ENCODE measurements at places on chromosomes 4 and X. TPM values are rescaled to one million over a fixed set of nuclear protein-coding genes. Genes with fewer than 3 reads are reported as not detected.

GRCh38 chrX:39416547-39417260, 615.4 kb downstream of the MID1IP1 start:
- no peak overlapping the region for H3K4me3 ChIP-seq
- no peak overlapping the region for H3K27ac ChIP-seq
- H3K27me3 ChIP-seq: no peaks in the 10 kb centered on the region
- H3K4me1 ChIP-seq: no peaks in the 10 kb centered on the region
- DNase-seq: no peak

Gene TKTL2
- not detected for polyA plus RNA-seq

- no peak within 1 kb of the TSS for H3K27ac ChIP-seq
- H3K4me1 ChIP-seq: peaks cover 8% of the 10 kb centered on the region
- H3K36me3 ChIP-seq: no peaks in the 10 kb centered on the region
- no peaks in the 10 kb centered on the region for H3K27me3 ChIP-seq
- peak within 1 kb of the TSS; percentile 58 for H3K4me3 ChIP-seq
- peak; percentile 95 for DNase-seq
Observed at GRCh38 chr4:169757575-169758184, at the start of gene HPF1. Gene HPF1, minus strand, starts transcription at chr4:169757944. Its CDS starts 67 bp downstream, at chr4:169757877.

GRCh38 chrX:112008724-112009123, 73.9 kb downstream of the TRPC5 start:
- no peak for DNase-seq
- no peaks in the 10 kb centered on the region for H3K36me3 ChIP-seq
- no peak overlapping the region for H3K27ac ChIP-seq
- no peaks in the 10 kb centered on the region for H3K4me1 ChIP-seq
- peaks cover 2% of the 10 kb centered on the region for H3K27me3 ChIP-seq

Gene CENPVL1
- polyA plus RNA-seq: not detected

GRCh38 chr4:61400439-61401038, 200.4 kb downstream of the ADGRL3 start:
- no peaks in the 10 kb centered on the region for H3K27me3 ChIP-seq
- H3K4me1 ChIP-seq: no peaks in the 10 kb centered on the region
- H3K36me3 ChIP-seq: no peaks in the 10 kb centered on the region
- no peak overlapping the region for H3K27ac ChIP-seq
- H3K4me3 ChIP-seq: no peak overlapping the region

DNA sequence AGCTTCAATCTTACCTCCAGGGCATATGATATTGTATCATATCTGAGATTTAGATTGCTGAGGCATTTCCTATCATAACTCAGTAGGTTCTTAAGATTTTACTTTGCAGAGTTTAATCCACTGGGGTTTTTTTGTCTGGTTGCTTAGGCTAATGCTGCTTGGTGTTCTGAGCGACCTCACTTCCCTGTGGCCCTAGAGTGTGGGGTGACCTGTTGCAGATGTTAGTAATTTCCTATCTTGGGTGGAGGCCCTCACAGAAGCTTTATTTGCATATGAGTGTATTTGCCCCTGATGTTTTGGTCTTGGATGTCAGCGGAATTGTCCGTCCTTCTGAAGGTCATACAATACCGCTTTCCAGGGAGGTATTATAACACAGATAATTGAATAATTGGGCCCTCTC, 137.1 kb downstream of the NDST3 start:
- H3K27ac ChIP-seq: no peak overlapping the region
- no peaks in the 10 kb centered on the region for H3K36me3 ChIP-seq
- no peak overlapping the region for H3K4me3 ChIP-seq

All from aorta (tissue), 5 donors.